ENCODE measurements at places on chromosomes 4 and X.

- DNase-seq = no peak
These were observed 46.9 kb upstream of the SORCS2 start for GRCh38 chr4:7145291-7145934.

DNA sequence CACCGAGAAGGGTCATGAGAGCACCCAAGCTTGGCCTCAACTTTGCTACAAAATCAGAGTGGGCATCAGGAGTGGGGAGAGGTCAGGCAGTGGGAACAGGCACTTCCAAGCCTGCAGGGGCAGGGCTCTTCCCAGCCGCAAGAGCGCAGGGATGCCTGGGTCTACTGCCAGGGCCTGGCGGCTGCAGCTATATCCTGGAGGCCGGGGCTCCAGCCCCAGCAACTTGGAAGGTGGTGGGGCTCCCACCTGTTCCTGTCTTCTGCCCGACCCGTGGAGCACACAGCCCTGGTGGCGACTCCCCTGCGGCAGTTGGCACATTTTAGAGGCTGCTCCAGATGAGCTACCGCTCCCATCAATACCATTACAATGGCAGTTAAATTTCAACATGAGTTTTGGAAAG is 607.0 kb downstream of the TRAM1L1 start:
- no peak for DNase-seq

- no peak for DNase-seq
These were observed 321.9 kb upstream of the GIMD1 start for GRCh38 chr4:106690487-106690886.

DNA sequence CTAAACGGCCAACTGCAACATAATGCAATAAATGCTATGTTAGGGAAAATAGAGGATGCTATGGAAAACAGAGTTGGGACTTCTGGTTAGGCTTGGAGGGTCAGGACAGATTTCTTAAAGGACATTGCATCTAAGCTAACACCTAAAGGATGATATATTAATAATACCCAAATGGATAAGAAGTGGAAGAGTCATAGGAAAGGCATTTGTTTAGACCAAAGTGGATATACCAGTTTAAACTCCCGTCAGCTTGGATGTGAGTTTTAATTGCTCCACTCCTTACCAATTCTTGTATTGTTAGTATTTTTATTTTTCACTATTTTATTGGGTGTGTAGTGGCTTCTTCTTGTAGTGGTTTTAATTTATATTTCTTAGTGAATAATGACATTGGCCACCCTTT is 93.9 kb downstream of the PTPN13 start:
- no peak for DNase-seq

DNA sequence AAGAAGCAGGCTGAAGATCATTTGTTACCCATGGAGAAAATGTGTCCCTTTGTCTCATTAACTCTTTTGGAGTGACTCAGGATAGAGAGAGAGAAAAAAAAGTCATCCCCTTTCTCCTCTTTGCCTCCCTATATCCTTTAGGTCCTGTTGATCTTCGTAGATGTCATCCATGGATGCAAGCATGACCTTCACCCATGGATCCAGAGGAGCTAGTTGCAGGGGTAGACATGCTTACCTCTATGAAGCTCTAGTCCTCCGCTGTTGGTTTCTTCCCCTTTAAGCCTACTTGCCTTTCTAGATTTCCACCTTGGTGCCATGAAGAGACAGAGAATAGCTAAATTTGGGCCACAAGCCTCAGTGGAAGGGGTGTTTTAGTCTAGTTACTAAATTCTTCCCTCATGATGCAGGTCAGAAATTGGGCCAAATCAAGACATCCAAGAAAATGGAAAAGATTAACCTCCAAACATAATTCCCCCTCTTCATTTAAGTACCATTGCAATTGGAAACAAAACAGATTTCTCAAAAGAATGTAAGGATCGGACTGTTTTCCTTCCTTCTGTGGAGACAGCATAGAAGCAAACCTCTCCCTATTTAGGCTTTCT is 178.4 kb downstream of the TECRL start:
- no peak for DNase-seq

GRCh38 chr4:125688841-125689240 is 374.1 kb downstream of the FAT4 start:
- DNase-seq = no peak

GRCh38 chr4:15891312-15891711 is 47.2 kb downstream of the FGFBP1 start:
- DNase-seq = no peak

GRCh38 chr4:108010167-108010566 is 20.5 kb downstream of the HADH start:
- no peak for DNase-seq

- DNase-seq = no peak
These were observed 23.6 kb downstream of the CCKAR start for GRCh38 chr4:26466578-26467270.

GRCh38 chr4:147480891-147481576 is at the start of gene EDNRA:
Gene EDNRA, plus strand, starts transcription at chr4:147481097. Its CDS starts 4,585 bp downstream, at chr4:147485682.
- DNase-seq = no peak

- DNase-seq = no peak
These were observed 5.7 kb upstream of the SERTM2 start for GRCh38 chrX:111505783-111506182.

GRCh38 chr4:182201871-182202270 is 41.3 kb upstream of the TENM3 start:
- DNase-seq = no peak

DNA sequence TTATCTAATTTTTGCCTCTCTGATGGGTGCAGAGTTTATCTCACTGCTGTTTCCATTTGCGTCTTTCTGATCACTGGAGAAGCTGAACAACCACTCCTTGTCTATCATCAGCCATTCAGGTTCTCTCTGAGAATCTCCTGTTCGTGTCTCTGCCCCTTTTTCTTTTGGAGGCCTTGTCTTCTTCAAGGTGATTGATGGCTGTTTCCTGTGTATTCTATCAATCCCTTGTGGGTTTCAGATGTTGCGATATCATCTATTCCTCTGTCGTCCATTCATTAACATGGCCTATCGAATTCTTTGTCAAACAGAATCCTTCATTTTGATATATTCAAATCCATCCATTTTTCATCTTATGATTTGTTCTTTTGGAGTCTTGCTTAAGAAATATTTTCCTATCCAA is 100.3 kb downstream of the FAM53A start:
- no peak for DNase-seq

DNA sequence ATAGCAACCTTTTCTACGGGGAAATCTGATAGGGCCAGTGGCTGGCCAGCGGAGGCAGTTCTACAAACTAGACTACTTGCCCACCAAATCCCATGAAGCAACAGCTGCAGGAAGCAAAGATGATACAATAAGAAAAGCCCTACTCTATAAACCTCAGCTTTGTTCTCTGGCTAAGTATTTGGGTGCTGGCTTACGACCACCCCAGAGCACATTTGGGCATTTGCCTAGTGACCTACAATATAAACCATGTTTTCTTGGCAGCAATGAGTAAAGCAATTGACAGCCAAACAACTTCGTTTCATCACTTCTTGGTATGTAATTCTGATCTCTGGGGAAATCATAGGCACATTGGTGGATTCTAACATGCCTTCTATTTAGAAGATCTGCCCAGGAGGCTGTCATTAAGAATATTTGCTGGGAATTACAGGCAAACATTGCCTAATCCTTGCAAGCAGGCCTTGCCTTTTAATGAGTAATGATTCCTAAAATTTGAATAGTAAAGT is 7.5 kb upstream of the LHFPL1 start:
- no peak for DNase-seq

DNA sequence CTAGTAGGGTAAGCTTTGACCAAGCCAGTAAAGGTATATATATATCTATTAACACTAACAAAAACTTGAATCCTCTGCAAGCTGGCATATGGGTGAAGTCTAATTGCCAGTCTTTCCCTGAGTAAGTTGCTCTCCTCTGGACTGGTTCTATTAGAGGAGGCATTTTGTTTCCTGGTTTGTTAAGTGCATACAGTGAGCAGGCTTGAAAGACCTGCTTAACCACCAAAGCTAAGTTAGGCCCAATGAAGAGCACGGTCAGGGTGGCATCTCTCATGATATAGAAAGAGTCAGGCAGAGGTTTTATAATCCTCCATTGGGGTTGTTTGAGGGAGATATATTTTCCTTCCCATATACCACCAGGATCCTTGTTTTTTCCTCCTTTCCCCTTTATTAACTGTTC is 9.6 kb upstream of the AREG start:
- no peak for DNase-seq

- no peak for DNase-seq
These were observed 760.2 kb upstream of the AADAT start for GRCh38 chr4:170849969-170850368.

DNA sequence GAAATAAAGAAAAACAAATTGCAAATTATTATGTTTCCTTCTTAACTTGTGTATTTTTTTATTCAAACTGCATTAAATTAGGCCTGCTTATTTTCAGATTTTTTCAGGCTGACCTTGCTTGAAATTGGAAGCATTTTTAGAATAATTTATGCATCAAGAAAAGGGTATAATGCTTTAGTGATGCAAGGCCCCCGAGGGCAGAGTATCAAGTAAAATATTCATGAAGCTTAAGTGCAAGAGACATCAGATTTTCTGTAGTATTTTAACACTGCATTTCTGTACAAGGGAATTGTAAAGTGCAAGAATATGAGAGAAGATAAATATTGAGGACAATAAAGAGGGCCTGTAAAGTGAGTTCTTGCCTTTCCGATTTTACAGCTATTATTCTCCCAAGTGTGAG is 485.8 kb upstream of the ATOH1 start:
- no peak for DNase-seq

DNA sequence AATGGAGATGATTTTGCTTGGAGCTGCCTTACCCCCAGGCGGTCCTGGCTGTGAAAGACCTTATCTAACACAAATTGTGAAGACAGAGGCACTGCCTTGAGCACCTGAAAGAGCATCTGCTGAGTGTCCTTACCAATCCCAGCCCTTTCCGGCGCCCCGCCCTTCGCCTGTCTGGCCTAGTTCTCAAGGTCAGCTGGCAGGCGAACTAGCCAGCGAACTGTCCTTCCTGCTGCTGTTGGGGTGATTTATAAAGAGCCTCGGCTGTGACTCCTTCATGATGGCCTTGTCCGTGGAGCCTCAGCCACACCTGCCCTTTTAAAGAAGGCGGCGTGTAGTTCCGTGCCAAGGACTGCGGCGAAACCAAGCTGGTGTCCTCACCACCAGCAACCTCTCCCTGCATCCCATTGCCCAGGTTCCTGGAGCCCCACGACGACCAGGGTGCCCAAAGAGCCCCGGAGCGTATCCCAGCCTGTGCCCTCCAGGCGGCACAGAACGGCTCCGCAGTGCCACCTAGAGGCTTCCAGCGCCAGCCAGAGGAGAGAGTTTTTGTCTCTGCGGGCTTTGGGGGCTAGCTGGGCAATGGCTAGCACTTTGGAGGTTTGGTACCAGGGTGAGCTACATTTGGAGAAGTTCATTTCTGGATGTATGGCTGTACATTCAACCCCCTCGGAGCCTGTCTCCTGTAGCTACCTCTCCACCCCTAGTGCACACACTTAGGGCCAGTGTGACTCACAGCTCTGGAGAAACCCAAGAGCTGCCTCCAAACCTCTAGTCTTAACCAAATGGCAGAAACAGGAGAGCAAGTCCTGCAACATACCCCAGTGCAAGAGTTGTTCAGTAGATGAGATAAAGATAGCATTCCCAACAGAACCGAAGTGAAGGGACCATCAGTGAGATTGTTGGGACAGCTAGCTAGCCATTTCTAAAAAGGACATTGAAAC is 36.8 kb upstream of the VMA21 start:
- DNase-seq = peak; percentile 49

- no peak for DNase-seq
These were observed 5.1 kb upstream of the SFRP2 start for GRCh38 chr4:153794006-153794405.

- no peak for DNase-seq
These were observed 64.2 kb downstream of the SPINK2 start for GRCh38 chr4:56757261-56757746.

DNA sequence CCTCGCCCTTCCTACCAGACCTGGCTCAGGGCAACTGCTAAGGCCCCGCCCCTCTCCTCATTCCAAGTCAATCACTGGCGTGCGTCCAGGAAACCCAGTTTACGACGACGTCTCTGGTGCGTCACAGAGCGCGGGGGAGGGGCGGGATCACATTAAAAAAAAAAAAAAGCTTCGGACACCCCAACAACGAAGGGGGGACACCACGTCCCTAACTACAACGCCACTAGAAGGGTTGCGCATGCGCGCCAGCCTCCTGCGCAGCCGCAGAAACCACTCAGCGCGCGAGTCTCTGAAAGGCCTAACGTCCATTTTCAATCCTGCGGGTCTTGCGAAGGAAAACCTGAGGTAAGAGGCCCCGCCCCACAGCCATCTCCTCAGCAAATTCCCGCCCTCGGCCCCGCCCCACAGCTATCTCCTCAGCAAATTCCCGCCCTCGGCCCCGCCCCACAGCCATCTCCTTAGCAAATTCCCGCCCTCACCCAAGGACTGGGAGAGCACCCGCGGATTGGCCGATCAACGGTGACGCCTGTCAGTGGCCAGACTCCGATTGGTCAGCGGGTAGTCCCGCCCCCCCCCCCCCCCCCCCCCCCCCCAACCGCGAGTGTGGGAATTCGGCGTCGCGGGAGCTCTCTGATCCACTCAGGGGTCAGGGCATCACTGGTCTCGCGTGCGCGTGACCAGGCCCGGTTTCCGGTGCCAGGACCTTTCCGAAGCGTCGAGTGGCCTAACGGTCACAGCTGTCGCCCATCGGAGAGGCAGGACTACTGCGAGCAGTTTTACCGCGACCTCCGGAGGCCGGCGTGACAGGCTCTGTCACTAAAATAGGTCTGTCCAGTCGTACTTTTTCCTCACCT is at the start of gene SCML1:
Gene SCML1 (plus strand): TSS at position 638 of the 854 bp plus-strand sequence. CDS start 6,694 bp downstream, outside the sequence.
- DNase-seq = peak; percentile 74

DNA sequence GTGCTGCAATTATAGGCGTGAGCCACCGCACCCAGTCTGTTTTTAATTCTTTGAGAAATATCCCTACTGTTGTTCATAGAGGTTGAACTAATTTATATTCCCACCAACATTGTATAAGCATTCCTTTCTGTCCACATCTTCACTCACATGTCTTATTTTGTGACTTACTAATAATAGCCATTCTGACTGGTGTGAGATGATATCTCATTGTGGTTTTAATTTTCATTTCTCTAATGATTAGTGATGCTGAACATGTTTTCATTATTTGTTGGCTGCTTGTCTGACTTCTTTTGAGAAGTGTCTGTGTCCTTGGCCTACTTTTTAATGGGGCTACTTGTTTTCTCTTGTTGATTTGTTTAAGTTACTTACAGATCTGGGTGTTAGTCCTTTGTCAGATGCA is 310.9 kb upstream of the MAOA start:
- DNase-seq = no peak

DNA sequence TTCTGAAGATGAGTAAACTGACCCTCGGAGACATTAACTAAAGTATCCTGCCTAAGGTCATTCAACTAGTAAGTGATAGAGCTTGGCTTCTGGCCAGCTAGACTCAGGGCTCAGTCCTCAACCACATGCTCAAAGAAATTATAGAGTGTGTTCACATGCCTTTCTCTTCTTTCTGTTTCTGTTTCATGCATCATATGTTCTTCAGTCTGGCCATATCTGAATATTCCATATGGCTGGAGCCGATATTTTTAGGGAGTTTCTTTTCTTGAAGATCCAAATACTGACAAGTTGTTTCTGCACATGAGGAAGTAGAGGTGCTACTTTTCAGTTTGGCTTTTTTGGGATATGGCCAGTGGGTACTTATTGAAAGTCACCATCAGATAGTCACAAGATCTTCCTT is 44.9 kb downstream of the MMRN1 start:
- DNase-seq = no peak

- DNase-seq = no peak
These were observed 66.0 kb upstream of the PHOX2B start for GRCh38 chr4:41814565-41814964.

GRCh38 chr4:87224141-87224923 is 3.9 kb upstream of the KLHL8 start:
- DNase-seq = no peak

- no peak for DNase-seq
These were observed 19.4 kb downstream of the EVC start for GRCh38 chr4:5730436-5730835.

- DNase-seq = no peak
These were observed 17.7 kb downstream of the MID1 start for GRCh38 chrX:10602646-10603045.
